Inflammatory macrophage treated with lipopolysaccharide for 1 hour (primary cell): ENCODE measurements at places on chromosomes 6 and 20.
A peak's percentile ranks its signal among the peaks of the same experiment; 100 is the strongest.

- peak; percentile 30 for DNase-seq
Observed at GRCh38 chr6:96899019-96899418, 1.3 kb upstream of the NDUFAF4 start.

GRCh38 chr6:164870164-164870563 is 439.2 kb downstream of the C6orf118 start:
- no peak for DNase-seq

- DNase-seq = no peak
Observed at GRCh38 chr6:24547243-24547642, 52.5 kb downstream of the ALDH5A1 start.

- DNase-seq = no peak
Observed at GRCh38 chr20:9417665-9418064, 96.7 kb upstream of the LAMP5 start.

GRCh38 chr6:66935612-66936011 is 1228.6 kb upstream of the EYS start:
- DNase-seq = no peak

DNA sequence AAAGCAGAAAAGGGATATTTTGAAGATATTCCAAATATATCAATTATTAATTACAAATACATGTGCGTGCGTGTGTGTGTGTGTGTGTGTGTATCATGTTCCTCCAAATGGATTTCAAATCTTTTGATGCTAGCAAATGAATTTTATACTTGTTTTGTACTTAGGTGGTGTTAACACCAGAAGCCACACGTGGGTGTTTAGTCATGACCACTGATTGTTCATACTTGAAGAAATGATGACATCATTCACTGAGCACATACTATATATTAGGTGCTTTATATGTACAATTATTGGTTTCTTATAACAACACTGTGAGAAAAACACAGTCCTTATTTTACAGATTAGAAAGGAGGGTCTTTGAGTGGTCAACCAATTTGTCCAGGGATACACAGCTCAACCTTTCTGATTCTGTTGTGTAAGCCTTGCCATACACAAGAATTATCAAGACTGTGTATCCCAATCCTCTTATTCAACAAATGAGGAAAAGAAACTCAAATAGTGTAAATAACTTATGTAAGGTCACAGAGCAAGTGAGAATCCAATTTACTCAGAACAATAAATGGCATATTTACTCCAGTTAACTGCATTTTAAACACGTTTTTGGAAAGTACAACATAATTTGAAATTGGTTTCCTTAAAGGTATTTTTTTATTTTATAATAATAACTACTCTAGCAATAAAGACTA is 88.5 kb downstream of the BCAS1 start:
- no peak for DNase-seq

GRCh38 chr6:50549026-50549425 is 164.3 kb upstream of the TFAP2D start:
- DNase-seq = no peak

DNA sequence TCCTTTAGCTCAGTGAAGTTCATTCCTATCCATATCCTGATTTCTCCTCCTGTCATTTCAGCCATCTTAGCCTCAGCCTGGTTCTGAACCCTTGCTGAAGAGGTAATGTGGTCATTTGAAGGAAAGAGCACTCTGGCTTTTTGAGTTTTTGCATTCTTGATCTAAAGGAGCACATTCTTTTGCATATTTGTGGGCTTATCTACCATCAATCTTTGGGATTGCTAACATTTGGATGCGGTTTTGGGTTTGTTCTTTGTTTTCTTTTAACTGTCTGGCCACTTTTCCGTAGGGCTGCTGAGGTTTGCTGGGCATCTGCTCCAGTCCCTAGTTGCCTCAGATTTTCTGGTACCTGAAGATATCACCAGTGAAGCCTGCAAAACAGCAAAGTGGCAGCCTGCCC is 238.3 kb downstream of the EPM2A start:
- no peak for DNase-seq

DNA sequence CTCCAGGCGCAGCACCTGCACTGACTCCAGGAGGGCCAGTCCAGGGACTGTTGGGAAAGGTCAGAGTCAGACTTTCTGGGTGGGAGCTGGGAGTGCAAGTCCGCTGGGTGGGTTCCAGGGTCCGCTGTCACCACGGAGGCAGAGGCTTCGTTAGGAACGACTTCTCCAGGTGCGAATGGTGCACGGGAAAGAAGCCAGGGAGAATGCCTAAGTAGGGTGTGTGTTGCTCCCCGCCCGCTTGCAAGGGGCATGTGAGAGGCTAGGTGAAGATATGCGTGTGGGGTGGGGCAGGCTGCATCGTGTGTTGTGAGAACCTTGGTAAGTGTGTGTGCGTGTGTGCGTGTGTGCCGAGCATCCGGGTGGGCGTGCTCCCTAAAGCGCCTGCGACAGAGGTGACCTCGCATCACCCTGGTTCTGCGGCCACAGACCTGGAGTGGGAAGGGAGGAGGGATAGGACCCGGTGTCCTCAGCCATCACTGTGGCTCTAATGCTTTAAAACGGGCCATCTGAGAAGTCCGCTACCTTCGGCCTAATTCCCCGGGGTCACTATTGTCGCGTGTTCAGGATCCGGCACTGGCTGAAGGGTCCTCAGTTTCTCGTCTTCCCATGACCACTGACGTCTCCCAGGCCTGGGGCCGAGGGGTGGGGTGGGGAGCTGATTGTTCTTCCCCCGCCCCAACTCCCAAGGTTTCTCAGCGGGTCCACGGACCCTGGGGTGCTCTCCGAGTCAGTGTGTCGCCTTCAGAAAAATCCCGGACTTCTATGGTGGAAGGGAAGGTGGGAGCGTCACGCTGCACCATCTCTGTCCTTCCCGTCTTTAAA is 6.1 kb downstream of the SLC32A1 start:
- no peak for DNase-seq

DNA sequence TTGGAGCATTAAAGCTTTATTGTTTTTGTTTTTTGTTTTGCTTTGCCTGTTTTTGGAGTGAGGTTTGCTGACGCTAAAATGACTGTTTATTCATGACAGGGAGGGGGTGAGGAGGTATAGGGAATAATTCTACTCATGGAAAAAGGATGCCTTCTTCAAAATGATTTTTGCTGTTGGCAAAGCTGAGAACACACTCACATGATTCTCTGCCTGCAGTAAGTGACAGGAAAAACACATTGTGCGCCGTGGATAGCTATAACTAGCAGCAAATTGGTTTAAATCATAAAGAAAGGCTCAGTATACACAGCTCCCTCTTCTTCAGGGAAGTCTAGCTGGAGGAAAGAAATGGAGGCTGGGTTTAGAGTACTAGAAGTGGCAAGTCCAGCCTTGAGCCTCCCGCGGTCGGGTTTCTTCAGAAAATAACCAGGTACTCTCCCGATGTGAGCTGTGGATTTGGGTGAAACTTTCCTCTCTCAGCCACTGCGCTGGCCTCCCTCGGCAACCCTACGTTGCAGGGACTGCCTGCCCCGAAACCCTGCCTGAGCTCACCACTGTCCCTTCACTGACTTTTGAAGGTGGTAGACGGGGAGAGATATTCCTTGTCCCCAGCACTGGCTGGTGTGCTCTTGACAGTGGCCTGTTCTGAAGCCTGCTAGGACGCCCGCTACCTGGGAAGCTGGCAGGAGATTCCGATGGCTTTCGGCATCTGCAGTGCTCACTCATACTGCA is 278.2 kb downstream of the NRN1 start:
- DNase-seq = no peak

DNA sequence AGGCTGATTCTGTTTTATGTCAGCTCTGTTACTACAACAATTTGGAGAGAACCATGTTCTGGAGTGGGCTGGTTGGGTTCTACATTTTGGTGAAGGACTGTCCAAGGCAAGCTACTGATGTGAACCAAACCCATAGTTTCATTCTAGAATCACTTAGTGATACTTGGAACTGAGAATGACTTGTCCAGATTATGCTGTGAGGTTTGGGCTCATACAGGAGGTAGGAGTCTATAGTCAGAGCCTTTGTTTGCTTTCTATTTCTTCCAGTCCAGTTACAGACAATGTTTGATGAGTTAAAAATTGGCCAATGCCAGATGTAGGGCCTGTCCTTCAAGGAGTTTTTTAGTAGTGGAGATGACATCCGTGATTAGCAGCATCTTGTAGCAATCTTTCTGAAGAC is 97.9 kb downstream of the LRRC1 start:
- no peak for DNase-seq

DNA sequence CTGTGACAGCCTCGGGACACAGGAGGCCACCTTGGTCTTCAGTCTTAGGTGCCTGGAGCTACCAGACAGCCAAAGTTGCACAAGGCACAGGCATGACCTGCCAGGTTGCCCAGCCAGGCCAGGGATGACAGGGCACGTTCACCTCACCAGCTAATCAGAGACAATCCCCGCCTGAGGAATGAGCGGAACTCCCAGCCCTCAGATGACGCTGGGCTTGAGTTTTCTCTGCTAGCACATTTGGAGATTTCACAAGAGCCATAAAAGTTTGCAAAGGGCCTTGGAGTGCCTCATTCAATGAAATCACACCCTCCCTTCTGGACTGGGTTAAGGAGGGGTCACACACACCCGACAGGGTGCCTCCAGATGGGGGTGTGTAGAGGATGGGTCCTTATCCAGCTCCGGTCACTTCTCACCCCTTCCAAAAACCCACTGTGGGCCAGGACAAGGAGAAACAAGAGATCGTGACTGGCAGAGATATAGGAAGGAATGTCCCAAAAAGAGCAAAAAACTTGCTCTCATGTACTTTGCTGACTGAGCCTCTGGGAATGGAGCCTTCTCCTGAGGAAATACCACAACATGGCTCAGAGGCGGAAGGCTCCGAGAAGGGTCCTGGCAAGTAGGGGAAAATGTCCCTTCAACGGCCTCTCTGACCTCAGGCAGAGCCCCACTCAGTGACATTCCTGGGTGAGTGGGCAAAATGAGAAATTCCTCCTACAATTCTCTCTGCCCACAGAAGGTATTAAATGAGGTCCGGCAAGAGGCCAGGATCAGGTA is 121.6 kb downstream of the ISM1 start:
- DNase-seq = no peak

DNA sequence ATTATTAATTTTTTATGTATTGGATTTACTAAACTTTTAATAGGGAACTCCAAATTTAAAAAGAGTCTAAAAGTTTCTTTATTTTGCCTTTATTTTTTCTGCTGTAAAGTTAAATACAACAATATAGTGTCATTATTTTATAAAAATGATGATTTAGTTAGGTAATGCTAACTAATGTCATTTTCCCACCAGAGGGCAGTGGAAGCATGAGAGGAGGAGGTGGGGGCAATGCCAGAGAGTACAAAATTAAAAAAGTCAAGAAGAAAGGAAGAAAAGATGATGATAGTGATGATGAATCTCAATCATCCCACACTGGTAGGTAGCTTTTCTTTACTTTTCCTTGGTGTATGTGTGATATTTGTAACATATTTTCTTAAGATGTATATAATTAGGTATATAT is 20.2 kb upstream of the FHL5 start:
- no peak for DNase-seq

- peak; percentile 88 for DNase-seq
Observed at GRCh38 chr20:19735446-19735845, 22.6 kb upstream of the RIN2 start.

DNA sequence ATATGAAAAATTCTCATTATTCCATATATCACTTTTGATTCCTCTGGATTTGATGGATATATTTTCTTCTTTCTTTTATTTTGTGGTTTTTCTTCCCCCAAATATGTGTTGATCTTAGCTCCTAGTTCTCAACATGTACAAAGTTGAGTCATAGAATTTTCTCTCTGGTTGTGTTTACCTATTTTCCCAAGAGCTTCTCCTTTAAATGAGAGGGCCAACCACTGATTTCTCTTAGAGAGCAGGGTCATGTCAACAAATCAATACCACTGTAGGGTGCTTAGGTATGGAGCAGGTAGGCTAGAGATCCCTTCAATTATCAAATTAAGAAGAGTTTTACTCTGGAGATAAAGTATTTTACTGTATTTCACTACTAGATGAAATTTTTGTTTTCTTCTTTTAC is 145.7 kb downstream of the BMP5 start:
- DNase-seq = no peak

DNA sequence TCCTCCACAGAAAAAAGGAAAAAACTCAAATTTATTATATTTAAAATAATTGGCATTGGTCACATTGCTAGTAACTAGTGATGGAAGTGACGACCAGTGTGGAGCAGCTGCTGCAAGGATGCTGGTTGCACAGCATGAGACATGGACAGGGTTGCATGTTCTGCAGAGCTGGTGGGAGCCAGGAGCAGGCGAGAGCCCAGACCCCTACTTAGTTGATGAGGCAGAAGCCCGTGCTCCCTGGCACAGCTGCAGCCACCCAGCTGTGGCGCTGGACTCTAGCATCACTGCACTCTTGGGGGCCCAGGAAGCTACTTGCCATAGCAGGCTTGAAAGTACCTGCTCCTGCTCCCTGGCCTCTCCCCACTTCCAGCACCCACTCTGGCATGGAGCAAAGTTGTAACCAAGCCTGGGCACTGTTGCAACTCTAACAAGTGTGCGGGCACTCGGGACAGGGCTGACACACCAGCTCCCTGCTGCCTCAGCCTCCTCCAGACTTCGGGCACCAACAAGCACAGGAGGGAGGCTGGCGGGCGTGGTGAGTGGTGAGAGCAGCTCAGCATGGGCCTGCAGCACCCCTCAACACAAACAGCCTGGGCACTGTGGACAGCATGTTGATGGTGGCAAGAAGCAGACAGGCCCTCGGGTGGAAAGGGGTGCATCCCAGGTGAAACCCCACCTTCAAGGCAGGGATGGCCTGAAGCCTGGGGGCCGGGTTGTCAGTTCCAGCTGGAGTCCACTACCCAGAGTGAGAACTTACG is 69.6 kb downstream of the EYS start:
- DNase-seq = no peak

DNA sequence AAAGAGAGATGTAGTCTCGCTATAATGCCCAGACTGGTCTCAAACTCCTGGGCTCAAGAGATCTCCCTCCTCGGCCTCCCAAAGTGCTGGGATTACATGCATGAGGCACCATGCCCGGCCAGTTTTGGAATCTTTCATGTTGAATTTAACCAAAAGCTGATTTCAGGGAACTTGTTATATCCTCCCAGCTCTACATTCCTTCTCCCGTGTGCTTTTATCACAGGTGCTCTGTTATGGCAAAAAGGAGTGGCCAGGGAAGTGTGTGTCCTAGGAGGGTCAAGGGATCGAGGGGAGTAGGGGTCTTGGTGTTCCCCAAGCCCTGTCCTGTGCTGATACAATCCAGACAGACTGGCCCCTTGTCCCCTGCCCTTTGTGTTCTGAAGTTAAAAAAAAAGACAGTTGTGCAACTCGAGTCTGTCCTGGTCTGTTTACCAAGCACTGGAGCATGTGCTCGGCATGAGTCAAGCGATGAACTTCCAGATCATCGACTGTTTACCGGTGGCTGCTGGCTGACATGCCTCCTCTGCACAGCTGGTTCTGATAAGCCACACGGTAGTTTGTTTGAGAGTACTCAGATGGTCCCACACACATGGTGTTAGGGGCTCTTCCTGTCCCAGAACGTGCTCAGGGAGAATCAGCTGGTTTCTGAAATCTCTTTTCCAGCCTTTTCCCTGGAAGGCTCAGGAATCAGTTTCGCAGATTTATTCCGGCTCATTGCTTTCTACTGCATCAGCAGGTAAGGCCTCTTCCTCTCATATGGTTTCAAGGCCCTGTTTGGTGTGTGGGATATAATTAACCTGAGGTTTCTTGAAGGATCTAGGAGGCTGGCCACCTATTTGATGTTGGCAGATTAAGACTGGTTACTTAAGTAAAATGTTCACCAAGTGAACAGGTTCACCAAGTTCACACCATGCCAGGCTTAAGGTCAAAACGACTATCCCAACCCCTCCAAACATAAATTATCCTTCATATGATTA is 52.6 kb upstream of the NAA20 start:
- DNase-seq = no peak

- DNase-seq = peak; percentile 42
Observed at GRCh38 chr20:20755231-20755630, 42.8 kb upstream of the RALGAPA2 start.
